Hypothalamus (tissue), 51 donors: ENCODE measurements at places on chromosomes 16 and 17.

DNA sequence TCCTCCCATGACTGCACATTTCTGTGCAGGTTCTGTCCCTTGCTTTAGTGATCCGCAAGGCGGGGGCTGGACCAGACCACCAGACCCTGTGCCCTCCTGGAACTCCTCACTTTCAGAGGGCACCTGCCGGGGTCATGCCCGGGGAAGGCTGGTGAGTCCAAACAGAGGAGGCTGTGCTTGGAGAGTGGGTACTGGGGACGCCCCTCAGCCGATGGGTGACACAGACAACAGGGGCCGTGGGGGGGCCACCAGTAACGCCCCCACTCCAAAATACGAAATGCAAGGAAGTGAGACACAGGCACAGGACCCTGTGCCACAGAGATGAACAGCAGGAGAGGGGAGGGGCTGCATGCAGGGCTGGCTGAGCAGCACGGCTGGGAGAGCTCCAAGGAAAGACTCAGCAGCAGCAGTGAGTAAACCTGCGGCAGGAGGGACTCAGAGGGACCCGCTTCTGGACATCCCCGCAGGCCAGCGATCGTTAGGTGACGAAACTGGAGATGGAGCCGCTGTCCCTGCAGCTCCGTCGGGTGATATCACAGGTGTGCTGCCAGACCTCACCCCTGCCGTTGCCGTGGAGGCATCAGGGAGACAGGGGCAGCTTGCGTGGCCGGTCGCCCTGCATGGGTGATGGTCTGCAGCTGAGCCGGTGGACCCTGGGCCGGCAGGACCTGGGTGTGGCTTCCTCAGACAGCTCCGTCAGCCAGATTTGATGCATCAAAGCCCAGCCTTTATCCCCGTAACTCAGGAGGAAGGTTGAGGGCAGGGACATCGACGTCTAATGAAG lies 71.2 kb upstream of the GNG13 start:
- DNase-seq, result no peak

- no peak for DNase-seq
Measured at GRCh38 chr17:72843591-72843990, 248.9 kb downstream of the SLC39A11 start.

DNA sequence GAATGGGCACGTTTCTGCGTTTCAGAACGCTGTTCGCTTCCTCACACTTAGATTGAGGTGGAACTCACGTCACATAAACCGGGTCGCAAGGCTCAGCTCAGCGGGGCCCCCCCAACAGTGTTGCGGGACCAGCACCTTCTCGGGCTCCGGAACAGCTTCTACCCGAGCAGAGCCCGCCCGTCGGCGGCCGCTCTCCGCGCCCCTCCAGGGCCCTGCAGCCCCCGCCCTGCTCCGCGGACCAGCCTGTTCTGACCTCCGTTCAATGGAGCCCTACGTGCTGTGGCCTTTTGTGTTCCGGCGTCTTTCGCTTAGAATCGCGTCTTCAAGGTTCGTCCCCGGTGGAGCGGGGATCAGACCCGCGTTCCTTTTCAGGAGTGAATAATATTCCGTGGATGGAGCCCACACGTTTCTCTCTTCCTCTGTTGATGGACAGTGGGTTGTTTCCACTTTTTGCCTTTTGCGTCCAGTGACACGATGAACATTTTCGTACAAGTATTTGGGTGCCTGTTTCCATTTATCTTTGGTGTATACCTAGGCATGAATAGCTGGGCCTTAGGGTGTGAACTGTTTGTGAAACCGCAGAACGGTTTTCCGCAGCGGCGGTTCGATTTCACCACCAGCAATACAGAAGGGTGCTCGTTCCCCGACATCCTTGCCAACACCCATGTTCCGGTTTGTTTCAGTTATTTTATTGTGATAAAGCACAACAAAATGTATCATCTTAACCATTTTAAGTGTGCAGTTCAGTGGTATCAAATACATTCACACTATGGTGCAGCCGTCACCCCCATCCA lies 2.3 kb upstream of the SLC22A31 start:
- no peak for DNase-seq

DNA sequence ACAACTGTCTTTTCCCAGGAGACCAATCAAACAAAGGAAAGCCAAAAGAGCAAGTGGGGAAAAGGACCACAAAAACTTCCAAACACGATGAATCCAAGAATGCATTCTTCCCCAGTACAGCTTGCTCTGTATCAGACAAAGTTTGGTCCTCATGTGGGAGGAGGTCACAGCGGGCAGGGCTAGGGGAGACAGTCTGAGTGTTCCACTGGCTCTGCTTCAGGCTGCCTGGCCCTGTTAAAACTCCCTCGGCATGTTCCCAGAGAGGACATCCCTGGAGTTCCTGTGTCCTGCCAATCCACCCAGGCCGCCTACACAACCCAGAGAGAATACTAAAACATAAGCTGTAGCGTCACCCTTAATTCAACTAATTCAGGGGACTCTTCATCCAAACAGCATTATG lies 415.1 kb upstream of the DYNLRB2 start:
- DNase-seq, result no peak

DNA sequence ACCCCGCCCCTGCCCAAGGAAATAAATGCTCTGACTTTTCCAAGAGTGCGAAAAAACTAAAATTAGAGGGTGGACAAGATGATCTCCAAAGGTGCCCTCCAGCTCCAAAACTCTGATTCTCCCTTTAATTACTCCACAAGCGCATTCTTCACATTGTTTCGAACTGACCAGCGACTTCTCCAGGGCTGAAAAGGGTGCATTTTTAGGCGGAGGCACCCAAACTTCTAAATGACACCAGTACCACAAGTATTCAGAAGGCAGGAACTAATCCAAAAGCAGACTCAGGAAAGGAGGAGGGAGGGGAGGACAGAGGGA lies 750 bp downstream of the ZFHX3 start:
- DNase-seq, result no peak

GRCh38 chr17:70136131-70136530 lies 33.2 kb upstream of the KCNJ2 start:
- DNase-seq, result no peak

- no peak for DNase-seq
Measured at GRCh38 chr17:53791551-53791950, 31.2 kb upstream of the KIF2B start.

GRCh38 chr16:79607587-79607986 lies 7.0 kb upstream of the MAF start:
- no peak for DNase-seq

GRCh38 chr17:63082273-63082861 lies 116.3 kb downstream of the TANC2 start:
- DNase-seq, result no peak

DNA sequence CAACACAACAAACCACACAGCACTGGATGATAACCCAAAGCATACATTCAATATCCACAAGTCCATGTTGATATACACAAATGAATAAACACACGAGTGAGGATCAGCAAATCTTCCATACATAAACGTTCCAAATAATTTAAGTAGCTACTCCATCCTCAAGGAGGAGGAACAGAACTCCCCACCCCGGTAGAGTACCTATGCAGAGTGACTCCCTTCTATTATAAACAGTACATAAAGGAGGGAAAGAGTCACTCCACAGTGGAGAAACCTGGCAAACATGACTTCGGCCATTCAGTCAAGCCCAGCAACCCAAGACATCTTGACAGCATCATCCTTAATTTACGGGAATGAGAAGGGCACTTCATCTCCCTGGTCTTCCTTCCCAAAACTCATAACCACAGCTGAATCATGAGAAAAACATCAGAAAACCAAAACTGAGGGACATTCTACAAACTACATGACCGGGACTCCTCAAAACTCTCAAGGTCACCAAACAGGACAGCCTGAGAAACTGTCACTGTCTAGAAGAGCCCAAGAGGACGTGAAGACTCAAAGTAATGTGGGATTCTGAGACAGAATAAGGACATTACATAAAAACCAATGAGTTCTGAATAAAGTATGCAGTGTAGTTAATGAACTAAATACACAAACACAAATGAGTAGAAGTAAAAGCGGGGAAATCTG lies 5.6 kb downstream of the USP22 start:
- DNase-seq, result no peak

GRCh38 chr17:320809-321385 lies 31.7 kb downstream of the RPH3AL start:
- DNase-seq, result no peak

- no peak for DNase-seq
Measured at GRCh38 chr16:80019395-80019794, 418.9 kb upstream of the MAF start.
